Activated T-helper 9 cell treated with anti-CD3 and anti-CD28 coated beads, Interleukin-2, amount 50 U/mL, for 16 hours (primary cell): ENCODE measurements at places on chromosomes 3 and 15.

- no peak for DNase-seq
Observed at GRCh38 chr3:88362428-88362827, 212.7 kb downstream of the C3orf38 start.

GRCh38 chr3:4060603-4061002 lies 242.6 kb upstream of the SETMAR start:
- no peak for DNase-seq

- DNase-seq = no peak
Observed at GRCh38 chr3:147797095-147797494, 387.9 kb downstream of the ZIC1 start.

DNA sequence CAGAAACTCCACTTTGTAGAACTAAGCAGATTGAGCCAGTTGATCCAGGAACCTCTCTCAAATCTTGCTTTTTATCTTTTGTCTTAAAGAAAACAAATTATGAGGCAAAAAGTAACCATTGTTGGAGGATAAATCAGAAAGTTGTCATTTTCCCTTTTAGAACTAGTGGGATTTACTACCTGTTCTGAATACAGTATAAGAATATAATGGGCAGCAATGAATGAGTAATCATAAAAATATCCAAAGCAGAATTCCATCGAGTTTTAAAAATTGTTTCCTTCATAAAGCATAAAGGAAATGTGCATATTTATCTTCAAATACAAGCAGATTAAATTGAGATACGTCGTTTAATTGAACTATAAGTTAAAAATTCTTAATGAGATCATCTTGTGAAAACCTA lies 15.9 kb upstream of the ANO10 start:
- no peak for DNase-seq

- no peak for DNase-seq
Observed at GRCh38 chr15:33059184-33059583, 135.3 kb downstream of the FMN1 start.

DNA sequence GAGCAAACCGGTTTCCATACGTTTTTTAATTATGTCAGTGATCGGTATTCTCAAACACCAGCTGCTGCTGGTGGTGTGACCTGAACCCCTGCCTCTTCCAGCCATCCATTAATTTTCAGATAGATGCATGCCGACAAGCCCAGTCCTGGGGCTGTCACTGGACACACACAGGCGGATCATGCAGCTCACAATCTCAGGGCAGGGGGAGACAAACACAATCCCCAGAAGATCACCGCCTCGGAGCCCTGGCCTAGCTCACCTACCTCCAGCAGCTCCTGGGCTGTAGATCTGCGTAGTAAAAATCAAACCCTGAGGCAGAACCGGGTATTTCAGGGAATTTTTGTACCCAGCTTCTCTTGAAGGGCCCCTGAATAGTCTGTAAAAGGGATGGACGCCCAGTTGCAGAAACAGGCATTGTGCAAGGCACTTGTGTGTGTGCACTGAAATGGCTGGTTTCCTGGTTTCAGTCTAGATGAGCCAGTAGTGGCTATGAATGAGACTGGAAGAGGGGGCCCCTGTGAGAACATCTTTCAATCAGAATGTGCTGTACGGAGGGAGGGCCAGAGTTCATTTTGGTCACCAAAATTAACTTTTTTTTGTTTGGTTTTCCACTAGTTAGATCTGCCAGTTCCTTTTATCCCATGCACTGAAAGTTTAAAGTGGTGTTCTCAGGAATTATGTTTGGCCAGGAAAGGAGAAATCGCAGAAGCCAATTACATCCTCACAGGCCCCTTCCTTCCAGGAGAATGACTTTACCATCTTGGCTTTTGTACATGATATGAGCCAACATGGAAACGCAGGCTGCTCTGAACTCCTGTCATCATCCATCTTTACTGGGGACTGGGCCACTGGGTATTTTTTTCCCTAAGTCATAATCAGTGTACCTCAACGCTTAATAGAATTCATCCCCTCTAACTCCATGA lies 55.0 kb upstream of the RPL32 start:
- no peak for DNase-seq
